Hepatic stellate cell (primary cell): ENCODE measurements at places on chromosomes 2 and 18.

DNA sequence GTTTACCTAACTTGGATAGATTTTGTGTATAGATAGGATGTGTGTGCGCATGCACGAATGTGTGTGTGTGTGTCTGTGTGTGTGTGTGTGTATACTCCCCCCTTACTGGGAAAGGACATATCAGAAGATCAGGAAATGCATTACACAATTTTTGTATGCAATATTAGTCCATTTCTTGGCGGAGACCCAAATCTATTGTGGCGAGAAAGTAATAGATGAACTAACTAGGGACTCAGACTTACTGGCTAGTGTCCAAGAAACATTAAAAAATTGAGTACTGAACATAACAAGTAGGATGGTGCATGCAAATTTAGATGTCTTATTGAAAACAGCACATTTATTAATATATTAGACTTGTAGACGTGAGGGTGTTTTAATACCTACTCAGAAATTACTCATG is 1036.5 kb upstream of the FANCL start:
- DNase-seq, result no peak

- no peak for DNase-seq
Measured at GRCh38 chr2:239476029-239476756, 75.4 kb upstream of the HDAC4 start.

GRCh38 chr2:35463805-35464596 is 891.6 kb upstream of the CRIM1 start:
- DNase-seq, result no peak

GRCh38 chr18:46830633-46831032 is 73.8 kb upstream of the ST8SIA5 start:
- DNase-seq, result no peak
